ENCODE measurements at places on chromosomes 2 and 18.

GRCh38 chr2:218505754-218506371 is 62.3 kb downstream of the USP37 start:
- no peak for DNase-seq

GRCh38 chr2:72004976-72005375 is 142.7 kb downstream of the CYP26B1 start:
- DNase-seq = no peak

GRCh38 chr2:210901326-210901725 is 344.9 kb downstream of the CPS1 start:
- no peak for DNase-seq

- no peak for DNase-seq
Measured at GRCh38 chr2:112035786-112036185, 19.3 kb upstream of the TMEM87B start.

DNA sequence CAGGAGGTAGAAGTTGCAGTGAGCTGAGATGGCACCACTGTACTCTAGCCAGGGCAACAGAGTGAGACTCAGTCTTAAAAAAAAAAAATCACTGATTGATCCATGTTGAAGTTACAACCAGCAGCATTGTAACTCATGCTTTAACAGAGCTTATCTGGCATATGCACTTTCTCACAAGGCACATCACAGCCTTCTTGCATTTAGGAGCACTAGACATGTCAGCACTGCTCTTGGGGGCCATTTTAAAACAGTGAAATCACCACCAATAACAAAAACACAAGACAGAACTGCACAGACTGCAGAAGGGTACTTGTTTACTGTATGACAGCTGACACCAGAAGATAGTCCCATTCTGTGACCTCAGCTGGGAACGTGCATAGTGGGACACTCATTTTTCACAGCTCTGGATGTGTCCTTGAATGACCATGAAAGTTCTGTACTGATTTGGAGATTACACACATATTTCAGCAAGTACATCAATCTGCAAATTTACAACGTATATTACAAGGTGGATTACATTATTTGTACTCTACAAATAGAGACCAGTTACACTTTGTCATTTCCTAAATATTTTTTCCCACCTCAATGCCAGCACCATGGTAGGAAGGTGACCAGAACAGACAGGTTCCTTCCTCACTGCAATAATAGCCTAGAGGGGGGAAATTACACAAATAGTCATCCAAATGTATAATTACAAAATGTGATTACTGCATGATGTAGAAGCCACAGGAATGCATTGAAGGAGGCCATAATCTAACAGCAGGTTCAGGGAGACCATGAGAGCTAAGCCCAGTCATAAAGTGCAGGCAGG is 35.1 kb downstream of the CCBE1 start:
- no peak for DNase-seq

DNA sequence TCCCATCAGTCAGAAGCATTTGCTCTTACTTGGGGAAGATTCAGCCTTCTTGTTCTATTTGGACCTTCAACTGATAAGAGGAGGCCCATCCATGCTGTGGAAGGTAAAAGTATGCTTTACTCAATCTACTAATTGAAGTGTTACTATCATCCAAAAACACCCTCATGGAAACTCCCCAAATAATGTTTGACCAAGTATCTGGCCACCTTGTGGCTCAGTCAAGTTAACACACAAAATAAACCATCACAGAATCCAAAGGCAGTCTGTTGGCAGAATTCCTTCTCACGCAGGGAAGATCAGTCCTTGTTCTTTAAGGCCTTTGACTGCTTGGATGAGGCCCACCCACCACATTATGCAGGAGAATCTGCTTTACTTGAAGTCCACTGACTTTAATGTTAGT is 531.2 kb upstream of the SMIM21 start:
- no peak for DNase-seq

DNA sequence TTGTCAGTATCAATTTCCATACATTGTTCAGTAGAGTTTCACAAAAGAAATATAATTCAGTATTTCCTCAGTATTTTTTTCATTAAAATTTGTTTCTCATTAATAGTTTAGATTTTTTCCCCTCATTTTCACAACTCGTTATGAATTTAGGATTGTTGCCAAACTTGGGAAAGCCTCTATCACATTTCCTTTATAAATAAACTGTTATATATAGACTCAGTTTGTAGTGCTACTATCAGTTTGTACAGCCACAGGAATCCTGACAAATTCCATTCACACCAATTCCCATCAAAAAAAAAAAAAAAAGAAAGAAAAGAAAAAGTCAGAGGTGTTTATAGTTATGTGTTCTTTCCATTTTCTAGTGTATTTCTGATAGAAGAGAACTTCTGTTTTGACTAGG is 123.3 kb upstream of the DCC start:
- no peak for DNase-seq

DNA sequence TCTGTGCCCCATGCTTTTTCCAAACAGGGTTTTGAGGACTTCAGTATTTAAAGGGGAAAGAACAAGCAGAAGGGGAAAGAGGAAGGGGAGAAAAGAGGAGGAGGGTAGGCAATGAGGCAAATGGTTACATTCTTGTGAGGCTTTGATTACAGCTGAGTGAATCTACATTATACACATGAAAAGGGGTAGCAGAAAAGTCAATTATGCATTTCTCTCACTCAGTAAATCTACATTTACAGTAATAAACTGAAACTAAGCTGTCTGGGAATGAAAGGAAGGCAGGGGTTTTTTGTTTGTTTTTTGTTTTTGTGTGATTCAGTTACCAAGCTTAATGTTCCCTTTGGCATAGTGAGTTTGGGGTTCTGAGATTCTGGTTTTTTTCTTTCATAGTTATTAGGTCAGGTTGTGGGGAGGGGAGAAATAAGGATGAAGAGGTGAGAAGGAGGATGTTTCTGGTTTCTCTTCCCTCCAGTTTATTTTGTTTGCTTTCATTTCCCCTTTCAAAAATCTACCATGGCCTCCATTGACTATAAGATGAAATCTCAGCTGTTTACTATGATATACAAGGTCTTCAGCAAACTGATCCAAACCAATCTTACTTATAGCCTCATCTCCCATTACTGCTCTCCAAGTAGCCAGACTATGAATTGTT is 18.7 kb downstream of the C18orf63 start:
- no peak for DNase-seq

DNA sequence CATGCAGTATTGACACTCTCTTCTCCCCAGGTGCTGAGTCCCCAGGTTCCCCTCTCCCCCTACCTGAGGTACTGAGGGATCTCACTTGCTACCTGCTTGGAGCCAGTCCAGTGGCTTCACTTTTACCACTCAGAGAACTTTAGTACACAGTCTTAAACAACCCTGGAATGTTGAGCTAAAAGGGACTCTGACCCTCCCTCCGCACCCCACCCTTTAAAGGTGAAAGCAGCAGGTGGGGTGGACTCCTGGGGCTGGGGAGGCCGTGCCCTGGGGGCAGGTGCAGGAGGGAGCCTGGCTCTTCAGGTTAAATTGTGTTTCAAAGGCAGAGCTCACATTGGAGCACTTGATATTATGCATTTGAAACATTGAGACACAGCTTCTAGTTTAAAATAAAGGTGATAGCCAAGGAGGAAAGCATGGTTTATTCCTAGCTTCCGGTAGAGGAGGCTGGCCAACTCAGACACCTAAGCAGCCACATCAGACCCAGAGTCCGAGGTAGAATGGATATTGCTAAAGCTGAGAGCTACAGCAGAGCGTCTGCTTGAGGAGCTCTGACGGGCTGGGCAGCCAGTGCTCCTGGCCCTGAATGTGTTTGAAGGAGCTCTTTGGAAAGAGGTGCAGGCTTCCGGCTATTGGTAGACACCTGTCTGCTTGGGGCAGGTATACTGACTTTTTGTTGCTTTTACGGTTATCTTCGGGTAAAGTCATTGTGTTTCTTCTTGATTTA is 196.4 kb downstream of the AGAP1 start:
- no peak for DNase-seq

DNA sequence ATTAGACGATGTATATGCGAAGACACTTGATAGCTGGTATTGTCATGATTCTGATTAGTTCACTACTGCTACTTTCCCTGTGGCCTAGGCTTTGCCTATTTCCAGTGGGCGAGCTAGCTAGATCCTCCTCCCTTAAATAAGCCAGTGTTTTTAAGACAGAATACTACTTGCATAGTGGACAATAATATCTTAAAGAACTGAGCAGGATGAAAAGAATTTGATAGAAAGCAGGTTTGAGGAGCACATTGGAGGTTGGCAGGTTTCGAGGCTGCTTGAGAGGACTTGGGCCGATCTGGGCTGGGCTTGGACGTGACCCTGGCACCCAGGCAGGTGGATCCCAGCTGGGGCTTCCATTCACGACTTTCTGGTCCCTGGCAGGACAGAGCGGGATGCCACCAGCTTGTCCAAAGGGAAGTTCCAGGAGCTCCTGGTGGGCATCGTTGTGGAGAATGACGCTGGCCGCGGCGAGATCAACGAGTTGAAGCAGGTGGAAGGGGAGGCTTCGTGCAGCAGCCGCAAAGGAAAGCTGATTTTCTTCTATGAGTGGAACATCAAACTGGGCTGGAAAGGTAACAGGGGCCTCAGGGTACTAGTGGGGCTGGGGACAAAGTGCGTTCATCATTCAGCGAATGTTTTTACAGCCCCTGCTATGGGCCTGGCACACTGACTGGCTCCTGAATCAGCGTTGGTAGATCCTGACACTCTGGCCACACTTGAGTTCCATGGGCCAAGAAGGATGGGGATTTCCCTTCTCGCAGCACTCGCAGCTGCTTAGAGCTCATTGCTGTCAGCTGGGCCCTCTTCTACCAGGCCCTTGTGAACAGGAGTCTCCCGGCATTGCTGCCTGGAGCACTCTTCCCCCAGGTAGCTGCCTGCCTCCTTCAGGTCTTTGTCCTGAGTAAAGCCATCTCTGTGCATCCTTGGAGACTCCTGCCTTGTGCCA is 16.9 kb downstream of the C2orf74 start:
- DNase-seq = no peak

DNA sequence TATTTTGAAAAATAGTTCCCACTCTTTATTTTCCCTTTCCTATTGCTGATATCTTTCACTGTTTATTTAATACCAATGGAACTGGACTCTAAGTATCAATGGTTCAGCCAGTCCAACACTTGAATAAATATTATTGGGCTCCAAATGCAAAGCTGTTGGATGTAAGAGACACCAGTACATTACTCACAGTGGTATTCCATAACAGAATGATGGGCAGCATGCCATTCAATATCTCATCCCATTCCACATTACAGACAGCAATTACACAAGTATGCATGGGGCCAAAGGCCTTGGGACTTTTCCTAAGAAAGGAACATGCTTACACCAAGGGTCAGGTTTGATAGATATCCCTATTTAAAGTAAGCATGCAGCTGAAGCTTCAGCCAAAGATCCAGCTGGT is 231.9 kb downstream of the RND3 start:
- no peak for DNase-seq

DNA sequence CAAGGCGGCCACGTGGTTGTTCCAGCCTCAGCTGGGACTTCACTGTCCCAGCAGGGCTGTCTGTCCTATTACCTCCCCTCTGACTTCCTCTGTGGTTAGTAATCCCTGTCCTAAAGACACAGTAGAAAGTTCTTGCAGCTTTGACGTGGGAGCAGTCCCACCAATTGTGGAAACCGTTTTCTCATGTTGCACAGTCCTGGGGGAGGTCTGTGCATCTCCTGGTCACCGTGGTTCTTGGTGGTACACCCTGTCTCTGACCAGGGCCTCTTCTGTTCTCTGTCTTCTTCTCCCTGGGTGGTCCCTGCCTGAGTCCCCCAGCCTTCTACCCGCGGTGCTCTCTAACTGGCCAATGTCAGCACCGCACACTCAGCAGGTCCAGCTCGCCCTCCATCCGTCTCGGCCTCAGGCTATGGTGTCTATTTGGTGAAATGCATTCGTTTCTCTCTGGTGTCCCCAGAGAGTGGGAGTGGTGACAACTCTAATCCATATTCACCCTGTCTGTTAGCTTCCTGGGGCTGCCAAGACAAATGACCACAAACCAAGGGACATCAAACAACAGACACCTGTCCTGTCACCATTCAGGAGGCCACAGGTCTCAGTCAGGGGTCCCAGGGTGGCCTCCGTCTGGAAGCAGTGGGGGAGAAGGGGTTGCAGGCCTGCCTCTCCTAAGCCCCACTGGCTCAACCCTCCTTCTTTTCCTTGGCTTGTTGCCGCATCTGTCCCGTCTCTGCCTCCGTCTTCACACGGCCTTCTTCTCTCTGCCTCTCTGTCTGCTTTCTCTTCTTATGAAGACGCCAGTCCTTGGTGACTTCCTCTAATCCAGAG is 99.8 kb downstream of the SH3BP4 start:
- DNase-seq = no peak

GRCh38 chr18:7417727-7418126 is 149.4 kb upstream of the PTPRM start:
- no peak for DNase-seq
